BJ (cell line): ENCODE measurements at places on chromosomes 16 and 17.

- no peak for DNase-seq
Observed at GRCh38 chr16:88389621-88390160, 6.9 kb downstream of the ZNF469 start.

DNA sequence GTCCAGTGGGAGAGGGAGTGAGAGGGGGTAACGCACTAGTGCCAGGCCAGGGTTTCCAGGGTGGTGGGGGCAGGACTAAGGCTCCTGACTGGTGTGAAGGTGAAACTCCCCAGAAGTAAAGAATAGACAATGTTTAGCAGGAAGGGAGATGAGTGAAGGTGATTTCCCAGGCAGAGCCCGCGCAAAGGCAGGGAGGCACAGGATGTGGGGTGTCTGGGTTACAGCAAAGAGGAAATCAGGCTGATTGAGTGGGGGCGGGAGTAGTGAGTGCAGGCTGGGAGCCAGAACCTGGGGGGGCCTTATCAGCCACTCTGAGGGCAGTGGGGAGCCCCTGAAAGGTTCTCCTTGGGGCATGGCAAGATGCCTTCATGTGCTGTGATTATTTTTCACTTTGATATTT, 167.5 kb downstream of the UTP18 start:
- no peak for DNase-seq

- peak; percentile 65 for DNase-seq
Observed at GRCh38 chr16:30896261-30896888, at the start of gene CTF1. Gene CTF1, plus strand, starts transcription at chr16:30896614. Its CDS starts 30 bp downstream, at chr16:30896644.

- no peak for DNase-seq
Observed at GRCh38 chr16:86524029-86524428, 13.7 kb downstream of the FOXF1 start.

GRCh38 chr16:84061236-84061819, 18.7 kb upstream of the SLC38A8 start:
- no peak for DNase-seq

GRCh38 chr17:76278952-76279741, 14.0 kb downstream of the UBALD2 start:
- DNase-seq: no peak

GRCh38 chr17:46756081-46756735, 62.3 kb downstream of the WNT3 start:
- DNase-seq: no peak

DNA sequence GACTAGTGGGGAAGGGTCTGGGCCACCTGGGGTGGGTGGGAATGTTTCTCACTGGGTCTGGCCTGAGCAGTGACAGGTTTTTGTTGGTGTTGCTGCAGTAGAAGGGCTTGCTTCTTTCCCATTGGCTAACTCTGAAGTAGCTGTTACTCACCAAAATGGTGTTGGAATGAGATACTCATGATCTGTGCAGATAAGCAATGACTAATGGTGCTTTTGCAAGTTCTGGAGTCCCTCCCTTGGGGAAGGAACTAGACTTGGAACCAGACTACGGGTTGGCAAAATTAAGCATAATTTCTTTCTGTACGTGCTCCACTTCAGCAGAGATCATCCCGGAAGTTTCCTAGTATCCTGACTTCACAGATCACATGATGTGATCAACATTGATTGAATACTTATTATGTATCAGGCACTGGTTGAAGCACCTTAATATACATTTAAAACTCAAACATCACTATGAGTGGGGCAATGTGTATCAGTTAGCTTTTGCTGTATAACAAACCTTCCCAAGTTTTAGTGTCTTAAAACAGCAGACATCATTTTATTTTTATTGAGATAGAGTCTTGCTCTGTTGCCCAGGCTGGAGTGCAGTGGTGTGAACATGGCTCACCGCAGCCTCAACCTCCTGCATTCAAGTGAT, 30.1 kb downstream of the CHP2 start:
- no peak for DNase-seq

DNA sequence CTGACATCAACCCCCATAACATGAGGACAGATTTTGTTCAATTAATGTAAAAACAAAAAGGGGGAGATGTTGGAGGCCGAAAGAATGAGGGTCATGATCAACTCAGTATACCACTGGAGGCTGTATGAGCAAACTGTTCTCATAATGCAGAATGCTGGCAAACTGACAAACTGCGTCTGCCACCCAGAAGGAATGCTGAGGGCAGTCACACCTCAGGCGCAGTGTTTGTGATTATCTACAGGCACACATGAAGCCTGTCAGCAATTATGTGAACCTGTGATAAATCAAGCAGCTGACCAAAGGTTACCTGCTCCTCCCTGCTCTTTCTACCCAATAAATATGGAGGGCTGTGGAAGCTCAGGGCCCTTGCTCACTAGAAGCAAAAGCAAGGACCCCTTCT, 27.3 kb downstream of the CD300LG start:
- no peak for DNase-seq

- no peak for DNase-seq
Observed at GRCh38 chr16:85460252-85461021, 152.7 kb upstream of the GSE1 start.

DNA sequence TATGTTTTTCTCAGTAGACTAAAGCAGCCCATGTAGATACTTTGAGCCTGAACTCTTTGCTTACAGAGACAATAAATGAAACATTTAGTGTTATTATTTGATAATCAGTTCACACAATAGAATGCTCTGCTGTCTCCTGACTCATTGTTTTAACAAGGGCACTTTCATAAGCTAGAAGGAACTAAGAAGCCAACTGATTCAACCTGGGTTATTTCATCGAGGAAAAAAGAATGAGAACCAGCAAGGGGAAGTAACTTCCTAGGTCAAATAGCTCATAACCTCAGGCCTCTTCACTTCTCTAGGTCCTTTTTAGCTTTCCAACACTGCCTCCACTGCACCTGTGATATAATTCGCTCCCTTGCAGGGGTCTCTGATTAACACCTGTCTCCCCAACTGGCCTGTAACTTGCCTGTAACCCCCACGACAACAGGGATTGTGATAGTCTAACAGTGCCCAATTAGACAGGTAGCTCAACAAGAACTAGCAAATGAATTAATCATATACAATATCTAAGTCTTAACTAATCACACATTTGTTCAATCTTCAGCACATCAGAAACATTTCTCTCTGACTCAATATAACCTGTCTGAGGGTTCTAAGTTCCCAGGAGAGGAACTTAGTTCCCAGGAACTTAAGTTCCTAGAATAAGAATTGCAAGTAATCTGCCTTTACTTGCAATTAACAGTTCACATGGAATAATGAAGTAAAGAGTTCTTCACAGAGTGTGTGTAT, 34.8 kb downstream of the RFFL start:
- DNase-seq: no peak

DNA sequence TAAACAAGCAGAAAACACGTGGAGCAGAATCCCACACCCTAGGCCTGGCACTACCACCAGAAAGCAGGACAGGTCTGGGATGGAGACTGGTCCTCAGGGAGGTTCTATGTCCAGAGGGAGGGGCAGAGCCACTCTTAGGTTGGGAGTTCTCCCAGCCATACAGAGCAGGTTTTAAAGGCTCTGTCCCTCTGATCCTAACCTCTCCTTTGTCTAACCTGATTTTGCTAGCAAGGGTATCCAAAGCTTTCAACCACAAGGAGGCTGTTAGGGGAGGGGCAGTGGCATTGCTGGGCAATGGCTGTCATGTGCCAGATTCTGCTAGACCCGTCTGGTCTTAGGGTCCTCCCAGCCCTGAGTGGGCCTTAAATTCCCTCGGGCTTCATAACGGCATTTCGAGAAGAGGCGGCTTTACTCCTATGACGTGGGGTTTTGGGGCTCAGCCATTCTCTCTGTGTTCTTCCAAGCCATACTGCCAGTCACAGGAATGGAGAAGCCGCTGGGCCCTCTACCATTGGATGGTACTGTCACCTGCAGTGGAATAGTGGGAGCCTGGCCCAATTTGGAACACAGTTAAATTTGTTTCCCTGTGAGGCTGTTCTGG, 5.7 kb downstream of the TPPP3 start:
- DNase-seq: no peak

GRCh38 chr16:84553873-84554399, 49.5 kb upstream of the MEAK7 start:
- no peak for DNase-seq

- no peak for DNase-seq
Observed at GRCh38 chr17:41315204-41315794, at the start of gene KRTAP17-1. Gene KRTAP17-1, minus strand, starts transcription at chr17:41315710. Its CDS starts 60 bp downstream, at chr17:41315650.

DNA sequence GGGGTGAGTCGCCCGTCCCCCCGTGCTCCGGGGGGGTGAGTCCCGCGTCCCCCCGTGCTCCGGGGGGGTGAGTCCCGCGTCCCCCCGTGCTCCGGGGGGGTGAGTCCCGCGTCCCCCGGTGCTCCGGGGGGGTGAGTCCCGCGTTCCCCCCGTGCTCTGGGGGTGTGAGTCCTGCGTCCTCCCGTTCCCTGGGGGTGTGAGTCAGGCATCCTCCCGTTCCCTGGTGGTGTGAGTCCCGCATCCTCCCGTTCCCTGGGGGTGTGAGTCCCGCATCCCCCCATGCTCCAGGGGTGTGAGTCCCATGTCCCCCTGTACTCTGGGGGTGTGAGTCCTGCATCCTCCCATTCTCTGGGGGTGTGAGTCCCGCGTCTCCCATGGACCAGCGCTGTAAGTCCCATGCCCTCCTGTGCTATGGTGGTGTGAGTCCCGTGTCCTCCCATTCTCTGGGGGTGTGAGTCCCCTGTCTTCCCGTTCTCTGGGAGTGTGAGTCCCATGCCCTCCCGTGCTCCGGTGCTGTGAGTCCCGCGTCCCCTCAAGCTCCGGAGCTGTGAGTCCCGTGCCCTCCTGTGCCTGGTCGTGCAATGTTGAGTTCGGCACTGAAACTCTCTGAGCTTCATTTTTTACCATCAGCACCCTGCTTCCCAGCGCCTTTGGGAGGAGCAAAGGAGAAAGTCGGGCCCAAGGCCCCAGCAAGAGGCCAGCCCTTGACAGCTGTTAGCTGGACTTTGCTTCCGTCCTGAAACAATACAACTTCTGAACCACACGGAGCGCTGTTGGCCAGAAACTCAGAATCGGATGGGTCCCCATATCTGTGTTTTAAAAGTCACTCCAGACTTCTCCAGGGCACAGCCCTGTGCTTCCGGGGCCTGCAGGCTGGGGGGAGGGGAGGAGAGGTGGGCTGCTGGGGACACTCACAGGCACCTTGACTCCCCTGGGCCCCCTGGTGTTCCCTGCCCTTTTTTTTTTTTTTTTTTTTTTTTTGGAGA, 11.5 kb upstream of the ZC3H18 start:
- no peak for DNase-seq

GRCh38 chr17:57499648-57500049, 243.3 kb downstream of the MSI2 start:
- no peak for DNase-seq

DNA sequence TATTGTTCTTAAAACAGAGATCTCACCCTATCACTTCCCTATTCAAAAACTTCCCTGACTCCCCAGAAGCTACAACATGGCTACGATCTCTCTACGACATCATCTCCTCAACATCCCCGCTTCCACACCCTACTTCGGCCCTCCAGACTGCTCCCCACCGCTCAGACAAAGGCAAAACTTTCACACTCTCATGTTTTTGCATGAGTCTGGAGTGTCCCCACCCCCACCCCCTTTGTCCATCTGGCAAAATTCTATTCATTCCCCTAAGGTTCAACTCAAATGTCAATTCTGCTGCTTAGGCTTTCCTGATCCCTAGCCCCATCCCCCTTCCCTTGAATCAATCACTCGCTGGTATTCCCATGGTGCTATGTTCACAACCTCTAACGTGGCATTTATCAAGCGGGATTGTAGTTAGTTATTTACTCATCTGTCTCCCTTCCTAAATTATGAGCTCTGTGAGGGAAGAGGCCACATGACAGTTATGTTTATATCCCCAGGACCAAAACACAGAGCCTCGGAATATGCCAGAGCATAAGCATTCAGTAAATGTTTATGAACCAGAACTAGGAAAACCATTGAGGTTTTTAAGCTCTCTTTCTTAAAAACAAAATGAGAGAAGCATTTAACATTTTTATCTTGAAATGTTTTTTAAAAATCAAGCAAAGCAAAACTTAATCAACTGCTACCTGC, 55.9 kb downstream of the STX8 start:
- DNase-seq: no peak

DNA sequence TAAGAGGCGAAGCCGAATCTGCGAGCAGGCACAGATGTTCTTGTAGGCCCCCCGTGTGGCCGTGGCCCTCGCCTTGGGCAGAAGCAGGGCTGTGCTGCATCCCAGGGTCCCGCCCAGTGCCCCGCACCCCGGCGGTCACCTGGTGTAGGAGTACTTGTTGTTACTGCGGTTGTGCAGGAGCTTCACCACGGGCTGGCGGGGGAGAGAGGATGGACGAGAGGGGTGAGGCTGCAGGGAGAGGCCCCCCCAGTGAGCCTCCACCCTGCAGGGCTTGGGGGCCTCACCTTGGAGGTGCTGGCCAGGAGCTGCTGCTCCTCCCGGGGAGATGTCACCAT, 11.4 kb downstream of the ASPHD1 start:
- DNase-seq: no peak

DNA sequence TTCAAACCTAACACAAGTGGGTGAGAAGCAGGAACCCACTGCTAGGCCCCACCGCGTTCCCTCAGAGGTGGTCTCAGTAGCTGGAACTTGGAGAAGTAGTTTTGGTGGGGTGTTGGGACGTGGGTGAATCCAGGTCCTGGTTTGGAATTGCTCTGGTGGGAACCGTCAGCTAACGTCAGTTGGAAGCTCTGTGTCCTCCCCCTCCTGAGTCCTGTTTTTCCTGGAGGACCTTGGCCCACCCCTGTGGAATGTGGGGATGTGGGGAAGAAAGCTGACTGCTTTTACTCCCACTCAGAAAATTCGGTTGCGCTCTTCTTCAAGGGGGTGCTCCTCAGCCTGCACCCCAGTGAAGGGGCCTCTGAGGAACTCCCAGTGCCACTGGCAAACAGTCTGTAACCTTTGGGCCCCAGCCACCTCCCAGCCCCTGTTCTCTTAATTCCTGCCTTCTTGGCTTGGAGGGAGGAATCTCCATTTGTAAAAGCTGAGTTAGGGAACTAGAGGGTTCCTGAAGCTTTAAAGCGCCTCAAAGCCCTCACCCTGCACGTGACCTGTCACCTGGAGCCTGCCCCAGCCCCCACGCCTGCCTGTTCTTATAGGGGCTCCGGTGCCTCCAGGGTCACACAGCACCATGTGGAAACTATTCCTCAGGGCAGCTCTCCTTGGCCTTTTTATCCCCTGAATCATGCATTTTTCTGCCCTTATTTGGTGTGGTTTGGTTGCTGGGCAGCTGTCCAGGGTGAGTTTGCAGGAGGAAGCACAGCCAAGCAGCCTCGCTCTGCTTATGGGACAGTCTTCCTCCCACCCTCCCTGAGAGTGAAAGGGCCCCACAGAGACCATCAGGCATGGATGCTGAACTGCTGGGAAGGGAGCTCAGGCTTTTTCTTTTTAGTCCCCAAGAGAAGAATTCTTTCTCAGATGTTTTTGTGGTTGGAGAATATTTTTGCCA, 16.2 kb upstream of the NAGLU start:
- DNase-seq: peak; percentile 96

DNA sequence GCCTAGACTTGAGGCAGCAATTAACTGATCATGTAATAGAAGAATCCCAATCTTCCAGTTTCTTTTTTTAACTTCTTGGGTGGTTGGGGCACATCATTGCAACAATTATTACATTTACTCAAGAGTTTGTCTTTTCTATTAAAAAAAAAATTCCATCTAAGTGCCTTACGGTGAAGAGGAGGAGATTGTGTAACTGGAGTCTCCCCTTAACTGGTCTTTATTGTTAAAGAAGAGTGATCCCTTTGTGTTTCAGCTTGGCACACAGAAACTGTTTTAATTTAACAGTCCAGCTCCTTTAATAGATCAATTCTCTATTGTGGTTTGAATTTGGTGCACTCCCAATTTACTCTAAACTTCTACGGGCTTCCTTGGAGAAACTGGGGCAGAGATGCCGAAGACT, 75.2 kb downstream of the FTO start:
- no peak for DNase-seq
